ENCODE measurements at places on chromosomes 5 and 9. TPM values are rescaled to one million over a fixed set of nuclear protein-coding genes. Genes with fewer than 3 reads are reported as not detected.

DNA sequence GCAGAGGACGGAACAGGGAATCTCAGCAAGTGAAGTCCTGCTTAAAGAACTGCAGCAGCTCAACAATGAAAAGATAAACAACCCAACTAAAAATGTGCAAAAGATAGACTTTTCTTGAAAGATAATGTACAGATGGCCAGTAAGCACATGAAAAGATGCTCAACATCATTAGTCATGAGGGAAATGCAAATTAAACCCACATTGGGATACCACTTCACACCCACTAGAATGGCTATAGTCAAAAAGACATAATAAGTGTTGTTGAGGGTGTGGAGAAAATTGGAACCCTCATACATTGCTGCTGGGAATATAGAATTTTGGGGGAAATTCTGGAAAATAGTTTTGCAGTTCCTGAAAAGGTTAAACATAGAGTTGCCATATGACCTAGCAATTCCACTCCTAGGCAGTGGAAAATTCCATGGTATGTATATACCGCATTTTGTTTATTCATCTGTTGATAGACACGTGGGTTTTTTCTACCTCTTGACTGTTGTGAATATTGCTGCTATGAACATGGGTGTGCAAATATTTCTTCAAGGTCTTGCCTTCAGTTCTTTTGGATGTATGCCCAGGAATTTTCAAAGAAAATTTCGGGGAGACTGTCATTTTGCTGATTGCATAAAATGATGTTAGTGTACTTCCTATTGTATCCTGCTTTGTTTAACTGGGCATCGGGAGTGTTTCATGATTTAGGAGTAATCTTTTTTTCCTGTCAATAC lies 7.2 kb downstream of the CNOT8 start:
- DNase-seq = no peak

The MAMDC2 gene
- total RNA-seq = 11.8 TPM

The MLANA gene
- 6.5 TPM for total RNA-seq

The PCSK5 gene
- total RNA-seq = 24.5 TPM
